ENCODE measurements at places on chromosomes 1 and 21.

DNA sequence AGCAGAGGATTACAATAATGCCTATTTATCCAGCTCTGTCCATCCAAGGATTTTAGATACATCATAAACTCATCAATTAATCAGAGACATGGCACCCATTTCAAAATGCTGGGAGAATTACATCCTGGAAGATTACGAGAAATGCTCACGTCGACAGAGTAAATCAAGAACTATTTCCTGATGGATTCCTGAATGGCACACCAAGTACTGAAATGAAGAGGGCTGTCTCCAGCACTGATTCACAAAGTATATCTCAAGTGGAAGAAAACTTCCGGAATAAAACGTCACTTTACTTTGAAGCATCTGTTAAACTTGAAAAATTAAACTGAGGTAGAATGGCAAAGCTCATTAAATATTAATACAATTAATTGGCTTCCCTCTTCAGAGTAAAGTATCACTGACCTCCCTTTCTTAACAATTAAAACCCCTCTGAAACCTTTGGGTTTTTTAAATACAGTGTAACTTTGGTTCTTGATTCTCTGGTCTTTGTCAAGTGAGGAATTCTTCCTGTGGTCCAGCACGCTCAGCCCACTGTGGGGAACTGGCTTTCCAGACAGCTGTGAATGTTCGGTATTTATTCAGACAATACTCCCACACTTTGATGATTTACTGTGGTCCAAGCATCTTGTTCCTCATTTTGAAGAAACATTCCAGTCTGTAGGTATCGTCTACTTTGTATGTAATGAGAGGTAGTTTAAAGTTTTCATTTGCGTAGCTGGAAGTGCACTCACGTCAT is 288.0 kb downstream of the NFIA start:
- no peak for DNase-seq

GRCh38 chr21:46628868-46629267 is 6.6 kb upstream of the PRMT2 start:
- no peak for DNase-seq

- no peak for DNase-seq
Observed at GRCh38 chr1:89604414-89604735, 28.5 kb upstream of the LRRC8C start.

DNA sequence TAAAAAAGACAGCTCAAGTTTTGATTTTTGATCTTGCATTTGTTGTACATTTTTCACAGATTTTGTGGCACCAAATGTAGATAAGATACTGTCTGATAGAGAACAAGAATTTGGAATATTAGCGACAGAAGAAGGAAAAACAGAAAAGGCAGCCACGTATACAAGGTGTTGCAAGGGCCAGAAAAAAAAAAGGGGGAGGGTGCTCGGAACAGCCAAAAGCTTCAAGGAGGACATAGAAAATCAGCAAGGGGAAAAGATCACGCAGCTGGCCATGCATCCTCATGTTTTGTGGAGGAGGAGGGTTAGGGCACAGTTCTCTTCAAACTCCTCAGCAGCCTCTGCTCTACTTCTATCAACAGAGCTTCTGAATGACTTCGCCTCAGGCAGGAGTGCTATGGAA is 80.7 kb upstream of the MROH9 start:
- DNase-seq, result no peak

DNA sequence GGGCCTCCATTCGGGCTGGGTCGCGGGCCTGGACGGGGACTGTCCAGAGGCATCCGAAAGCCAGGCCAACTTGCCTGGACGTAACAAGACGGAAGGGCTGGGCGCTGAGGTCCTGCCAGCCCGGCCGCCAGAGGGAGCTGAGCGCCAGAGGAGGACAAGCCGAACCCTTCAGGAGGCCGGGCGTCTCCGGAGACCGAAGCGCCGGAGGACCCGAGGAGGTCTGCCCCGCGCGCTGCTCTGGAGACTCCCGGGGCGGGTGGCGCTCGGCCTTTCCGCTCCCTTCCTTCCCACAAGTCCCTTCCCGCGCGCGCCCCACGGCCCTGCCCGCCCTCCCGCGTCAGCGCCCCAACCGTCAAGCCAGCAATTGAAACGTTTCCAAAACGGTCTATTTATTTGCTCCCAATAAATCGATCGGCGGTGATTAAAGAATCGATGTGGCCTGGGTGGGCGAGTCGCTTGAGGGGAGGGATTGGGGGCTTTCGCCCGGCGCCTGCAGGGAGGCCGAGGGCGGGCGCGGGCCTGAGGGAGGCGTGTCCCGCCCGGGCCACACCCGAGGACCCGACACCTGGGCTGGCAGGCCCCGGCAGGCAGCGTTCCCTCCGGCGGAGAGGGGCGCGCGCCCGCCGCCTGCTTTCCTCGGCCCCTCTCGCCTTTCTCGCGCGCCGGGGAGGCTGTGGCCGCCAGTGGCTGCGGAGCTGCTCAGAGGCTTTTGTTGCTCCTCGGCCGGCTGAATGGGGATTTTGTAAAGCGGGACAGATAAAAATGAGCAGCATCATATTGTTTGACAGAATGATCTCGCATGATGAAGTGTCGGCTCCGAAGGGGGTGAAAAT is 5.2 kb upstream of the FOXD3 start:
- peak; percentile 59 for DNase-seq

DNA sequence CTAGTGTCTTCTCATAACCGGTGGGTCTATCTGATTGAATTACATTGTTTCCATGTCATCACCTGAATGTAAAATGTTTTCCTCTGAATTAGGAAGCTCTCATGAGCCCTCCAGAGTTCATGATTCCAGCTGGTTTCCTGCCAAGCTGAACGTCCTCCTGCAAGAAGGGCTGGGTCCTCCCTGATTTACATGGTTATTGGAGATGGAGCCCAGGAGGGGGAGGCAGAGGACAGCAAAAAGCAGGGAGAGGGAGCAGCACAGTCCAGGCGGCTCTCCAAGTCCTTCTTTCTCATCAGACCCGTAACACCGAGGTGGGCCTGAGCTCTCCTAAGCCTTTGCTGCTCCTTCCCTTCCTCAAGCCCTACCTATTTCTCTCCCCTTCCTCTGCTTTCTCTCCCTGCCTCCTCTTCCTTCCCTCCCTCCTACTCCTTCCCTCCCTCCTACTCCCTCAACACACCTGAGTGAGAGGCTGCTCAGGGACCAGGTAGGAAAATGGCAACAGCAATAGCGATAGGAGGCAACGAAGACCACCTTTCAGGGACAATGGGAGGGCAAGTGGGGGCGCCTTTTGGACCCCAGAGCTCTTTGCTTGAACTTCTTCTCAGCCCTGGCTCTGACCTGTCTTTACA is 265.9 kb downstream of the PRDM2 start:
- peak; percentile 85 for DNase-seq

DNA sequence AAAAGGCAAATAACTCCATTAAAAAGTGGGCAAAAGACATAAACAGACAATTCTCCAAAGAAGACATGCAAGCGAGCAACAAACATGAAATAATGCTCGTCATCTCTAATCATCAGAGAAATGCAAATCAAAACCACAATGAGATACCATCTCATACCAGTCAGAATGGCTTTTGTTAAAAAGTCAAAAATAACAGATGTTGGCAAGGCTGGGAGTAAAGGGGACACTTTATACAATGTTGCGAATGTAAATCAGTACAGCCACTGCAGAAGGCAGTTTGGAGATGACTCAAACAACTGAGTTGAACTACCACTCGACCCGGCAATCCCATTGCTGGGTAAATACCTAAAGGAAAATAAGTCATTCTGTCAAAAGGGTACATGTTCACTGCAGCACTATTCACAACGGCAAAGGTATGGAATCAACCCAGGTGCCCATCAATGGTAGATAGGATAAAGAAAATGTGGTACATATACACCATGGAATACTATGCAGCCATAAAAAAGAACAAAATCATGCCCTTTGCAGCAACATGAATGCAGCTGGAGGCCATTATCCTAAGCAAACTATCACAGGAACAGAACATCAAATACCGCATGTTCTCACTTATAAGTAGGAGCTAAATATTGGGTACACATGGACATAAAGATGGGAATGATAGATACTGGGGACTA is 25.9 kb downstream of the TSPAN2 start:
- no peak for DNase-seq

DNA sequence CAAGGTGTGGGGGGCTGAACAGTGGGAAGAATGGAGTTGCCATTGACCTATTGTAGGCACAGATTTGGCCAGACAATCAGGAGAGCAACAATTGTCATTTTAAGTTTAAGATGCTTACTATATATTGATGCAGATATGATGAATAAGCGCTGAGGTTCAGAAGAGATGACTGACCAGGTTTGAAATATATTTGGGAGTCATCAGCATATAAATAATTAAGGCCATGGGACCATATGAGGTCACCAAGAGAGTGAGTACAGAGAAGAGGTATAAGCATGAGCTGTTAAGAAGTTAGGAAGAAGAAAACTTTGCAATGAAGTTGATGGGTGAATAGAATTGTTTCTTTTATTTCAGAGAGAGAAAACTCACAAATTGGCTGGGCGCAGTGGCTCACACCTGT is 4.5 kb upstream of the GADD45A start:
- no peak for DNase-seq

DNA sequence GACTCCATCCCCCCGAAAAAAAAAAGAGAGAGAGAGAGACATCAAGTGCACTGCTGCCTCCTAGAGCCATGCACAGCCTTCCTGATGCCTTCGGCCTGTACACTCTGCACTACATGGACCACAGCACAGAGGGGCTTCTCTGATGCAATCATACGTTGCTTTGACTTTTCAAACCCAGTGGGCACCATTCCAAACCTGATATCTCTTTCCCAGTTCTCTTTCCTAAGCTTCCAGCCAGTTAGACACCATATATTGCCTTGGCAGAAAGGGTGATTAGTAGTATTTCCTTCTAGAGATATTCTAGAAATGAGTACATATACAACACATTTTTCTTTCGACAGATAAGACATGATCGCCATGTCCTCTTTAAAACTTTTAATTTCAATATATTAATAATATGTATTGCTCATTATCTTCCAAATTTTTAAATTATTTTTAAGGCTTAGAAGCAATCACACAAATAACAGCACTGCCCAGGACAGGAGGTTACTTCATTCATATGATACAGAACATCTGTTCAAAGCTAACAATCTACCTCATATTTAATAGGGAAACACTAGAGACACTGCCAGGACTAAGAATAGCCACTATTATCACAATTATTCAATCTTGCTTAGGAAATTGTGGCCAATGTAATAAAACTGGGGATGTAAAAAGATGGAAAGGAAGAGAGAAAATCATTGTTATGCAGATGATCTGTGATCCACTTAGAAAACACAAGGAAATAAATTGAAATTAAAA is 9.9 kb downstream of the CLCA1 start:
- no peak for DNase-seq

- DNase-seq, result no peak
Observed at GRCh38 chr1:203219934-203220333, 9.5 kb downstream of the CHIT1 start.

- DNase-seq, result peak; percentile 93
Observed at GRCh38 chr1:214427871-214428277, 123.5 kb downstream of the PTPN14 start.

GRCh38 chr1:116986421-116987255 is 14.9 kb upstream of the CD101 start:
- DNase-seq, result no peak

DNA sequence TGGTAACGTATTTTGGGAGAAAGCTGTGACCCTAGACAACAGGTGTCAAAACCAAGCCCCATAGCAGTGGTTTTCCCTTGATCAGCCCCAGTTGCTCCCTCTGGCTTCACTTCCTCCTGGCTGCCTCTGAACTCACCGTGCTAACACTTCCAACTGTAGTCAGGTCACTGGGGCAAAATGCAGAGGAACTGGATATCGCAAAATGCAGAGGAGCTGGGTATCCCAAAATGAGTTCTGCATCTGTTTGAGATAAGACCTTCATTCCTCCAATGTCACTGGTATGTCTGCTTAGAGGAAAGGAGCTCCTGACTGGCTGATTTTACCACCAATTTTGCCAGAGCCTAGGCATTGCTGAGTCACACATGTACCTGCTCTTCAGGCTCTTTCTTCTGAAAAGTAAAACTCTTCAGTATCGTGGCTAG is 19.6 kb upstream of the TACSTD2 start:
- no peak for DNase-seq

GRCh38 chr1:9281908-9282695 is 10.6 kb upstream of the SPSB1 start:
- no peak for DNase-seq

- peak; percentile 39 for DNase-seq
Observed at GRCh38 chr21:31612894-31613785, 46.4 kb upstream of the SOD1 start.

DNA sequence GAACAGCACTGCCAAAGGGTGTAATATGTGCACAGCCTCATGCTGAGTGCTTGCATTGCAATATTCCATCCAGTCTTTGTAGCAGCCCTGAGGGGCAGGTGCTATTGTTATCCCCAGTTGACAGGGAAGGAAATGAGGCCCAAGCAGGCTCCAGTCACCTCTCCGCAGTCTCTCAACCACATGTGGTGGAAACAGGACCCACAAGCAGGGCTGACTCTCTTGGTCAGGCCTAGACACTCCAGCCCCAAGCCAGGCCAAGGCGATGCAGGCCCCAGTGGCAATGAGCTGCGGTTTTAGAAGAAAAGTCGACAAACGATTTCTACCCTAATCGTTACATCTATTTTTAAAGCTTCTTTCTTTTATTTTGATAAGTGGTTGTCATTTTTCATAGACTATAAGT is 52.6 kb upstream of the GADD45A start:
- DNase-seq, result no peak

DNA sequence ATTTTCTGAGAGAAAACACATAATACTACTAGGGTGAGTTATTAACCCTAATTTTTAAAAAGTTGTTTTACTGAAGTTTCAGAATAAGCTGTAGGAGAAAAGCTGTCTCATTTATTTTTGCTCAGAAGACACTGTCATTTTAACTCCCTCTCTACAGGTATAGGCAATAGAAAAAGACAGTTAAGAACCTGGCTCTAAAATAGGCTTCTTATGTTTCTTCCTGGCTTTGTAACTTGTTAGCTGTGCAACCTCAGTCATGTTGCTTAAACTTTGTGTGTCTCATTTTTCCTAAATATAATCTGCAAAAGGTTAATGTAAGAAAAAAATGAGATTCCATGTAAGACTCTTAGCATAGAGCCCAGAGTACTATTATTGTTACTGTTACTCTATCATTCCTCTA is 64.4 kb downstream of the TTLL7 start:
- DNase-seq, result no peak

GRCh38 chr21:15009837-15010363 is 54.9 kb downstream of the NRIP1 start:
- DNase-seq, result peak; percentile 83

GRCh38 chr1:57279909-57280666 is 143.8 kb downstream of the DAB1 start:
- peak; percentile 3 for DNase-seq
